ENCODE measurements at places on chromosomes 1 and 21. TPM values are rescaled to one million over a fixed set of nuclear protein-coding genes. Genes with fewer than 3 reads are reported as not detected.

Gene NEGR1
- 2.1 TPM for total RNA-seq

Gene ACKR1
- not detected for total RNA-seq

Gene CCDC181
- 0.80 TPM for total RNA-seq

Gene EFHD2
- total RNA-seq, result 48.3 TPM

Gene TSNAX
- total RNA-seq, result 51.0 TPM

DNA sequence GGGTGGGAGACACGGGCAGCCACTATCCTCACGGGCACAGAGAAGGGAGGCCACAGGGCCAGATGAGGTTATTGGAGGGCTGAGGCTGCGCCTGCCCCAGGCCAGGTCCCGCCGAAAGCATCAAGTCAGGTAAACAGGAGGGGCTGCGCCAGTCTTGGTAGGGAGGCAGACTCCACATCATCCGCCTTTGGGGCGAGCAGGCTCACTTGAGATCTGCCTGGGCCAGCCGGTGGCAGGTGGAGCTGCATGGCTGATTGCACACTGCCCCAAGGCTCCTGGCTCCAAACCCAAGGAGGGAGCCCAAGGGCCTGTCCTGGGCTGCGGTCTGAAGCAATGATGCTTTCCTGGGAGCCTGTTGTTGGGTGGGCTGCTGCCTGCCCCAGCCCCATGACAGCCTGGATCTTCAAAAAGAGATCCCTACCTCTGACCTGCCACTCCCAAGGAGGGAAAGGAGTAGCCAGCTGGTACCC, 4.6 kb downstream of the SMIM1 start:
- no peak for DNase-seq

GRCh38 chr1:177780096-177780700, 189.7 kb downstream of the SEC16B start:
- peak; percentile 43 for DNase-seq

DNA sequence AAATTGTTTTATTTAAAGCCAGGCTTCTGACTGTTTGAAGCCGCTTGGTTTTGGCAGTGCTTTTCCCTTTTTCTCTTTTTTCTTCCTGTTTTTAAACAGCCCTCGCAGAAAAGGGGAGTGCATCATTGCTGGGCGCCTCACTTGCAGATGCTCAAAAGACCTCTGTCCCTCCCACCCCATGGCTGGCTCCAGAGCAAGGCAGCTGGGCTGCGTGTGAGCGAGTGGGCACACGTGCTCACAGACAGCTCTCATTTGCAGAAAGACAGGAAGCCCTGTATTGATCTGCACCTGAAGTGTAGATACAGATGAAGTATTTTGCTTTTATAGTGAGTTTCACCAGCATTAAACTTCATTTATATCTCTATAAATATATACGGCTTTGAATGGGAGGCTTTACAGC, 8.8 kb downstream of the TNR start:
- no peak for DNase-seq

DNA sequence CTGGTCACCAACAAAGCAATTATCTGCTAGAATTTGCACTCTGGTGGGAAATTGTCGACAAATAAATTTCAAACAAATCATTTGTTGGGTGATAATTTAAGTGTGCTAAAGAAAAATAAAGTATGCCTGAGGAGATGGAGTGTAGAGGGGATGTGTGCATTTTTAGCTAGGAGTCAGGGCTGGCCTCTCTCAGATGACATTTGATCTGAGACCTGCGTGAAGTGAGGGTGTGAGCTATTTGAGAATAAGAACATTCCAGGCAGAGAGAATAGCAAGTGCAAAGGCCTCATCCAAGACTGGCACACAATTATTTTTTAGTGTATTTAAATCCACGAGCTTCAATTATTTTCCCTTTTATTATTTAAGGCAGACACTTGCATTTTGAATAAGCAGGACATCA, 19.7 kb upstream of the S1PR1 start:
- no peak for DNase-seq

DNA sequence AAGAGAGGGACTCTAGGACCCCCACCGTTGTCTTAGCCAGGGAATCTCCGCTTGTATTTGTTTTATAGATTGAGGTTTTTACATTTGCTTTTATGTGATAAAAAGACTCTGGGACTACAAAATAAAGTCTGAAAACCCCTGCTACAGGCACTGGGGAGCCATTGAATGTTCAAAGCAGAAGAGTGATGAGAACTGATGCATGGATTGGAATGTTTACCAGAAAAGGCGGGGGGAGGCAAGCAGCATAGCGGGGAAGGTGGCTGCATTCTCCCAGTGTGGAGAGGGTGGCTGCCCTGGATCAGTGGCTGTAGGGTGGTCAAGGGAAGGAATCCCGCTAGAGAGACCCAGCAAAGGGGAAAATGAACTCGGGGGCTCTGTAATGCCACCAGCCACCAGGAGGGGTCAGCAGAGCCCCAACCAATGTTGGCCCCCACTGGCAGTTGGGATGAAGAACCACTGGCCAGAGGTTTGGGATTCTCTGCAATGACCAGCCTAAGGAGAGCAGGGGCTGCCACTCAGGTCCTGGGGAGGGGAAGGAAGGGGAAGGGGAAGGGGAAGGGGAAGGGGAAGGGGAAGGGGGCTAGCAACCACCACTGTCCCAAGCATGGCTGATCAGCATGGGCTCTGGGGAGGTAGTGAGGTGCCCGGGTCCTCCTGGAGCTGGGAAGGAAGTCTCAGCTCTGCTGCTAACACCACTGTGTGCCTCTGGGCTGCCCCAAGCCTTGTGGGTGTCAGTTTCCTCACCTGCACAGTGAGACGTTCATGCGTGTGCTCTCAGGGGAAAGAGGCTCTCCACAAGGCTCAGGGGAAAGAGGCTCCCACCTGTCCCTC, 19.2 kb upstream of the PEF1 start:
- DNase-seq, result peak; percentile 97

- DNase-seq, result no peak
Observed at GRCh38 chr1:85815906-85816305, 107.7 kb upstream of the ZNHIT6 start.
